ENCODE measurements at places on chromosomes 12 and 14. TPM values are rescaled to one million over a fixed set of nuclear protein-coding genes. Genes with fewer than 3 reads are reported as not detected.

The ACSS3 gene
- total RNA-seq, result 1.2 TPM

The NUBPL gene
- total RNA-seq, result 15.8 TPM

The IFI27 gene
- total RNA-seq, result 0.39 TPM

The PGF gene
- under 0.01 TPM for total RNA-seq

The RERGL gene
- not detected for total RNA-seq

The RFX4 gene
- total RNA-seq, result not detected

The RAD51AP1 gene
- 5.4 TPM for total RNA-seq

The GPR68 gene
- total RNA-seq, result 0.39 TPM

The KCNH3 gene
- not detected for total RNA-seq
